ENCODE measurements at places on chromosomes 5 and 9. TPM values are rescaled to one million over a fixed set of nuclear protein-coding genes. Genes with fewer than 3 reads are reported as not detected.

PLEKHG4B gene
- 3.4 TPM for polyA plus RNA-seq

DNA sequence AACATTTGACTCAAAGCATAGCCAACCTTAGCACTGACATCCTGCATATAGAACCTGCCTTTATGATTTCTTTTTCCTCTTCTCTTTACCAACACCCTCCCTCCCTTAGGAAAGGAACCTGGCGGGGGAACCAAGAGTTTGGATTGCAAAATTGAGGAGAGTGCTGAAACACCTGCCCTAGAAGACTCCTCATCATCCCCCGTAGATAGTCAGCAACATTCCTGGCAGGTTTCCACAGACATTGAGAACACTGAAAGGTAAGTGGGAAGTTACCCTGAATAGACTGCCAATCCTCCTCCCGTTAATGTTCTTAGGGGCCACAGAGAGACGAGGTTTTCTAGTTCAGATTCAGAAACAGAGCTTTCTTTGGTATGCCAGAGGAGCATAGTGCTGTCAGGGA is 88.8 kb downstream of the RGS7BP start:
- no peak for DNase-seq

- DNase-seq = no peak
These were observed 138.7 kb upstream of the GHR start for GRCh38 chr5:42284584-42284983.

GRCh38 chr5:566636-567309 is 42.5 kb upstream of the SLC9A3 start:
- DNase-seq = no peak

SLC34A1 gene
- polyA plus RNA-seq = 0.49 TPM

- no peak for DNase-seq
These were observed 569.8 kb downstream of the CTNND2 start for GRCh38 chr5:11334404-11334803.

DNA sequence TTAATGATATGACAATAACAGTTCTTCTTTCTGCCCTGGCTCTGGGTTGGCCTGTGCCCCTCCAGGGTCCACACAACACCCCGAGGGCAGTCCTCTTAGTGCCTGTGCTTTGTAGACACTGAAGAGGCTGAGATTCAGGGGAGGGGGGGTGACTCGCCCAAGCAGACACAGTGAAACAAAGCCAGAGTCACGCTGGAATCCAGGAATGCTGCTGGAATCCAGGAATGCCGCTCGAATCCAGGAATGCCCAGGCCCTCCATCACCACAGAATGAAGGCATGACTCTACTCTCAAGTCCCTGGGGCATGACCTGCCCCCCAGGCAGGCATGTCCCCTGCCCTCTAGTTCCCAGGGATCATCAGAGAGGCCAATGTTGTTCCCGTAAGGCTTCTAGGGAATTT is 73.1 kb downstream of the LRSAM1 start:
- no peak for DNase-seq

DNA sequence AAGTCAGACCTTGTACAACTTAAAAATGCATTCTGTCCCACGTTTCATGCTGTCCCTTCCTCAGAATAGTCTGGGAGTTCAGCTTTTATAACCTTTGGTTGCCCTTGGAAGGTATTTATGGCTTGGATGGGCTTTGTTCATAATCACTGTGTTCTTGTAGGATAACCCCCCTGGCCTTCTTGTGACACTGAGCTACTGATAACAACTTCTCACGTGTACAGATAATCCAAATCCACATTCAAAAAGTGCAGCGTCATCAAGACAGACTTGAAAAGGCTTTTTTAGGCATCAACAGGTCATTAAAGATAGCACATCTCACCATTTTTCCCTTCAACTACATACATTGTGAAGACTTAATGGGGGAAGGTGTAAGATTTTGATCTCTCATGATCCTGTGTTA is 42.0 kb downstream of the SLC1A3 start:
- DNase-seq = no peak

GRCh38 chr5:86885489-86886230 is 267.9 kb downstream of the COX7C start:
- no peak for DNase-seq

- DNase-seq = no peak
These were observed 211.3 kb downstream of the CCDC171 start for GRCh38 chr9:15764131-15764530.

DNA sequence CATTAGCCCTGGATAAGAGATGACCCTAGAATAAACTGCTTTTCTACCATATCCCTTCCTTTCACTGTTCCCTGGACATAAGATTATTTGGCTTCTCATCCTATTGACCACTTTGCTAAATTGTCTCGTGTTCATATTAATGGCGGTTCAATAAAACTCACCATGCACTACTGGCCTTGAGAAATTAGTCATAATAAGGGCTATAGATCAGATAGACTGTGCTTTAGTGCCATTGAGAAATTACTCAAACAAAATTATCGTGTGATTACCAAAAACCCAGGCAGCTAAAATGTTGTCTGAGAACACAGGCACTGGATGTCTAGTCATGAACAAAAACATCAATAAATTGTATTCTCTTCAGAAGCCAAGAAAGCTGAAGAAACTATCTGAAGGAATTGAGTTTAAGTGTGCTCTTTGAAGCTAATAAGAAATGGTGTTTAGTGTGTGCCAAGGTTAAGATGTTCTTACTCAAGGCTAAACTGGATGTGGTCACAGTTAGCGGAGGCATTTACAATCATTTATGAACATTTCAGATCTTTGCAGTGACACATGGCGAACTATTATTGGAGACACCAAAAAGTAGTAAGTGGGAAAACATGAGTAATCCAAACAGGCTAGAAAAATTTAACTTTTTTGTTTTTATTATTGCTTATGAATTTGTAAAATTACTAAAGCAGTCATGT is 460.4 kb upstream of the RORB start:
- no peak for DNase-seq

ZNF483 gene
- 0.85 TPM for polyA plus RNA-seq

DNA sequence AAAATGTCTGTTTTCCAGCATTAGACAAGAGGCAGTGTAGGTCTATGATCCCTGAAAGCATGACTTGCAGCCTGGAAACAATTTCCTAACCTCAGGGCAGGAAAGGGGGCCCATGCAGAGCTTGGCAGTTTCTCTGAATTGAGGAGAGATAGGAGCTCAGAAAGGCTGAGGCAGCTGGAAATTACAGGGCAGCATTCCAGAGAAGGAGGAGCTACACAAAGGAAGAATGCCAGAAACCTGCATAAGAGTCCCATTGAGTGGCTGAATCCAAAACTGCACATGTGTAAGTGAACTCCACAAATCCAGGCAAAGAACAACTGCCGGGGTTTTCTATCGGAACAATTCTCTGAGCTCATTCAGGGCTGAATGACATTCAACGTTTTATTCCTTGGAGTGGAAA is 346.8 kb downstream of the PIK3R1 start:
- peak; percentile 89 for DNase-seq

DNA sequence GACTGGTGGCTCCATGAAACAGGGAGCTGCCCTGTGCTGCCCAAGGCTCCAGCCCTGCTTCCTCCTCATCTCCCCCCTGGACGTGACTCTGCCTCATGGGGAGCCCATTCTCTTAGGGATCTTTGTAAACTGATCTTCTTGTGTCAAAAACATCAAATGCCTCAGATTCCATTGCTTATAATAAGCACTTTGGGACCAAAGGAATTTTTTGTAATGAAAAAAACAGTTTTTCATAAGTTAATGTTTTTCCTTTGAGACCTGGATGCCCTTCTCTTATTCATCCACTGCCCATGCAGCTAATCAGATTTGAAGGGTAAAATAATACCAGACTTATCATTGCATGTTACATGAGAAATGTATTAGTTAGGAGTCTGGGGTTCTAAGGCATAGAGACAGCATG is 41.7 kb downstream of the PALM2AKAP2 start:
- DNase-seq = no peak

- no peak for DNase-seq
These were observed 8.3 kb upstream of the ZBTB34 start for GRCh38 chr9:126852086-126852688.

DNA sequence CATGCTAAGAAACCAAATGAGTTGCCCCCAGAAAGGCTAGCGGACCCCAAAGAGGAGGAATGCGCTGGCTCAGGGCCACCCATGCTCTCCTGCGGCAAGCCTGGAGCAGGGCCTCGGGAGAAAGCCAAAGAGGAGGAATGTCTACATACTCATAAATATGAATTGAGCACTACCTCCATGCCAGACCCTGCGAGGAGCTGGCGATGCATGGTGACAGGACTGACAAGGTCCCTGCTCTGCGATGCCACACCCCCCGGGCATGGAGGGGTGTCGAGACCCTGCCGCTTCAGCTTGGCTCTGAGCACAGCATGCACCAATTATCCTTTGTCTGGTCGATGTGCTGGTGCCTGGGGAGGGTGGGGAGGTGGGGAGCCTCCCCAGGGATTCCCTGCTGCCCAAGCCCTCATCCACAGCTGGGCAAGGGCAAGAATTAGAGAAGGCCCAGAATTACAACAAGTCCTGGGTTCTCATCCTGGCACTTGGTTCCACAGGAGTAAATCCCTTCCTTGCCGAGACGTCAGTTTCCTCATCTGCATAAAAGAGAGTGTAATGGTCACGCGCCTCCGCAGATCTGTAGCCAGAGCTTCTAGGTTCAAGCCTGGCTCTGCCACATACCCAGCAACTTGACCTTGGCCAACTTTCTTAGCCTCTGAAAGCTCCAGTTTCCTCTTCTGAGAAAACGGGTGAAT is 74.4 kb downstream of the FAM114A2 start:
- no peak for DNase-seq

PCDHB14 gene
- polyA plus RNA-seq = 6.0 TPM

DNA sequence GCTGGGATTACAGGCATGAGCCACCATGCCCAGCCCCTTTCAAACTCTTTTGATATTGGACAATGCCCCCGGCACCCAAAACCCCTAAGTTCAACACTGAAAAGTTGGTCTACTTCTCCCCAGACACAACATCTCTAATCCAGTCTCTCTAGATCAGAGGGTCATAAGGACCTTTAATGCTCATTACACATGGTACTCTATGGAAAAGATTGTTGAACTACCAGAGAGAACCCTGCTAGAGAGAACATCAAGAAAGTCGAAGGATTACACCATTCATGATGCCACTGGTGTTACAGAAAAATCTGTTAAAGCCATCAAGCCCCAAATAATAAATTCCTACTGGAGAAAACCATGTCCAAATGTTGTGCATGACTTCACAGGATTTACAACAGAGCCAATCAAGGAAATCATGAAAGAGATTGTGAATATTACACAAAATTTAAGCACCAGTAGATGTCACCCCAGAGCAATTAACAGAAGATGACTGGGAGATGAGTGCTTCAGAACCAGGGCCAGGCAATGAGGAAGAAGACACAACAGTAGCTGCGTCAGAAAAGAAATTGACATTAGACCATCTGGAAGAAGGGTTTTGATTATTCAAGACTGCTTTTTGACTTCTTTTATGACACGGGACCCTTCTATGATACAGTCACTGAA is 28.3 kb upstream of the NIPAL4 start:
- DNase-seq = peak; percentile 52

DNA sequence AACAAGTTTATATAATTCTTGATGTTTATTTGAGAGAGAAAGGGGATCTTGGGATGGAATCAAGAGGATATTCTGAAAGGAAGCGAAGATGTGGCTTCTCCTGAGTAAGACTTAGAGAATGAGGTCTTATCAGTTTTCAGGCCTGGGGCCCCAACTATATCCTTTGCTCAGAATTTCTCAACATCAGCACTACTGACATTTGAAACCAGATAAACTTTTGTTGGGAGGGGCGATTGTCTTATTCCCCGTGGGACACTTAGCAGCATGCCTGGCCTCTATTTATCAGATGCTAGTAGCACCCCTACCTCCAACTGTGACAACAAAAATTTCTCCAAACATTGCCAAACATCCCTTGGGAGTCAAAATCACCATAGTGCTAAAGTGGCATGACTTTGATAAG is 567.7 kb downstream of the MAT2B start:
- no peak for DNase-seq
